ENCODE measurements at places on chromosomes 6 and 20.

DNA sequence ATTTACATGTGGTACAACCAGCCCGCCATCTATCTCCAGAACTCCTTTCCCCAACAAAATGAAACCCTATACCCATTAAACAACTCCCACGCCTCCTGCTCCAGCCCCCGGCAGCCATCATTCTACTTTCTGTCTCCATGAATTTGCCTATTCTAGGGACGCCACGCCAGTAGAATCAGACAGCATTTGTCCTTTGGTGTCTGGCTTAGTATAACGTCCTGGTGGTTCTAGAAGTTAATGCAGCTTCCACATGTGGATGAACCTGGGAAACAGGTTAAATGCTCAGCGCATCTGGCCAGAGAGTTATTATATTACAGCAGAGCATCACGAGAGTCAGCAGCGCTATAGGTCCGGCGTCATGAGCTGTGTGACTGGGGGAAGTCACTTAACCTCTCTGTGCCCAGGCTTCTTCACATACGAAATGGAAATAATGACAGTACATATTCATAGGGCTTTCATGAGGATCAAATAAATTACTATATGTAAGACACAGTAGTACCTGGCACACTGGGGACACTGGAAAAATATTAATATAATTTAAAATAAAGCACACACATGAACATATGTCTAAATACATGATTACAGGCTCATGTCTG is 178.7 kb upstream of the TAB2 start:
- no peak for DNase-seq

DNA sequence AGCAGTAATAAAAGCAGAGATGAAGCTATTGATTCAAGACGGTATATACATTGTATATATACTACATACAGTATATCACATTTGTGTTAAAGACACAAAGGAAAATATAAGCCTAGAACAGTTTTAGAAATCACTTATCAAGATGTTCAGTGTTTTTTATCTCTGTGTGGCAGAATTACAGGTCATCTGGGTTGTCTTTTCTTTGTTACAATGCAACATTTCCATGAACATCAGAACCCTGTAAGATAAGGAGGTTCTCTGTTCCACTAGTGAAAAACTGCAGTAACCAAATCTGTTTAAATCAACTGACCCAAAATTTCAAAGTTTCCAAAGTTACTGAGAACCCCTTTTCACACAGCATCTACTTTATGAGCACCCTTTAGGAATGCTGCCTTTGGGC is 42.2 kb downstream of the B4GALT5 start:
- DNase-seq, result no peak

- no peak for DNase-seq
These were observed 93.2 kb downstream of the MYO6 start for GRCh38 chr6:75842191-75842590.

DNA sequence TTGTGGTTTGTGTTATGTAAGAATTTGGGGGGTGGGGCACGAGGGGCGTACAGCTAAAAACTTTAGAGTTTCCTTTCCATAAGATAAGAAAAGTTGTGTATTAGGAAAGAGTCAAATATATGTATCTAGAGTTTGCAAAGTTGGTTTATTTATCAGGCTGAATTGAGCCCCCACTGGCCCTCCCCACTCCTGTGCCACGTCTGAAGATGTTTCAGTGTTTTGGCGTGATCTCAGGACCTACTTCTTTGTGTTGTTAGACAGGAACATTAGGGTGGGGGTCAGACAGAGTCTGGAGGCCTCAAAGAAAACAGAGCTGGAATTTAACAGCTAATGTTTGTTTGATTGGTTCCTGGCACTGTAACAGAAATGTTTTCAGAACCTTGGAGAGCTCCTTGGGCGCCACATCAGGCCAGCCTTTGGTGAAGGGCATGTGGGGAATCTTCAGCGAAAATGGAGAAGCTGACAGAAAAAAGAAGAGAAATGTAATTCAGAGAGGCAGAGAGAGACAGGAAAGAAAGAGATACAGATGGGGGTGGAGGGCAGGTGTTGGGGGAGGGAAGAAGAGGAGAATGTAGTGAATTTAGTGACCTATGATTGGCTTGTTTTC is 674 bp downstream of the NRSN1 start:
- no peak for DNase-seq

DNA sequence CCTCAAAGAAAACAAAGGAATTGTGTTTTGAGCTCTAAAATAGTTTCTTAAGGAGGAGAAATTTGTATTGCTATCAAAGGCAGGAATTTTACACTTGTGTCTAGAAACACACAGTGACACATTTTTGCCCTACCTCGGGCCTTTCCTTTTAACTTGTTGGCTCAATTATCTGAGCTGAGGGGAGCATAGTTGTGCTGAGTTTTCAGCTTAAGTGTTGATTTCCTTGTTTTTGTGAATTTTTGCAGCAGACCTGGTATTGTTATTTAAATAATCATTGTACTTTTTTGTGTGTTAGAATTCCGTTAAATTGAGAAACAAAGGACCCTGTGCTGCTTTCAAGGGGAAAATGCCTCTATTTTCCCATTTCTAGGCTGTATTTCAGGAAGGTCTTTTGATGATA is 249.7 kb downstream of the CD83 start:
- DNase-seq, result no peak
